ENCODE measurements at places on chromosomes 12 and 14.

DNA sequence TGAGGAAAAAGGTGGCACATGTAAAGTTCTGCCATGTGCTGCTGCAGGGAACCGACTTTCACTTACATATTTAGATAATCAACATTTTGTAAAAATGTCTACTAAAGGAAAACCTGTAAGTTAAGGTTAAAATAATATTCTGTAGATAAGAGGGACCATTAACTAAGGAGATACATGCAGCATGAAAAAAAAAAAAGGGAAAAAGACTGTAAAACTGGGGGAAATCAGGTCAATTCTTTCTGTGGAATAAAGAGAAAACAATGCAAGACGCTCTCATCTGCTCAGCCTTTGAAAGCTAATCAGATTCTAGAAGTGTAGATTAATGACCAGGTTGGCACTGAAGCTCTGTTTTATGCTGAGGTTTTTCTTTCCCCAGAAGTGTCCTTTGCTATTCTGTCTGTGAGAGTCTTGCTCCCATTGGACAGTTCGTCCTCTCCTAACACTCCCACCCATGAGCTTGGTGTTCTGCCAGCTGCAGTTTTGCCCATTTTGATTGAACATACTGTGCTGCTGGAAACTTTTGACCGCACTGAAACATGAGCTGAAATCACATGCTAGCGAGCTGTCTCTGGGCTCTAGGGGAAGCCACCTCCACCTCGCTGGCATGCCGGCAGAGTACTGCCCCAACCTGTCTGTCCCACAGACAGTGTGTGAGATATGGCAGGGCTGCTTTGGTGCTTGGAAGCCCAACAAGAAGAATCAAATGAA is 39.7 kb downstream of the PPTC7 start:
- no peak for DNase-seq

DNA sequence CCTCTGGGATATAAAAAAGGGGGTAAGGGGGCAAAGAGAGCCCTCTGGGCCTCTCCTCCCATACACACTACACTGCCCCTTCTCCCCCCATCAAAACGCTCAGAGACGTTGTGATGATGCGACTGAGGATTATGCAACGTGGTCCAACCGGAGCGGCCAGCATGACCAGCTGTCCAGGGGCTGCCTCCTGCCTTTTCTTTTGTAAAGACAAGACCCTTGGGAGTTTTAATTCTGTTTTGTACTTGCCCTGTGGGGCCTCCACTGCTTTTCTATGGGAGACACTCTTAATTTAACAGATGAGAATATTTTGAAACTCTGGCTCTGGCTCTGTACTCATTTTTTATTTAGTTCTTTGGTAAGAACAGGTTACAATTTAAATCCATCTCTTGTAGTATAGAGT is 7.2 kb downstream of the MBD6 start:
- no peak for DNase-seq

GRCh38 chr12:14936224-14936861 is 2.0 kb downstream of the ERP27 start:
- no peak for DNase-seq

DNA sequence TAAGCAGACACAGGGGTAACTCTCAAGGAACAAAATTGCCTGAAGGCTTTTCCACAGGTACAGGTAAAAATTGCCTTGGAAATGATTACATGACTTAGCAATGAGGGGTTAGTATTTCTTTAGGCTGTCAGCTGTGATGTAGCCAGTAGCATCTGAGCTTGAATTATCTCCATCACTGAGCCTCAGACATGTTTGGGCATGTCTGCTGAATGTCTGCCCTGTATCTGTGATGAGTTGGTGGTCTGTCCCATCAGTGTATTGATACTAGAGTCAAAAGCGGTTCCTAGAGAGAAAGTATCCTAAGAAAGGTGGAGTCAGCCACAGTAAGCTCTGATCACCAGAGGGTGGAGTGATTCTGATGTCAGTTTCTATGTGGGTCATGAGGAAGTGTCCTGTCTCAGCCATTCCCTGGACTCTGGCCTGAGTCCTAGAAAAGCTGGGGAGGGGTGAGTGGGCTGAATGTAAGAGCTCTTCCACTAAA is 16.3 kb downstream of the AKAP6 start:
- DNase-seq, result no peak

DNA sequence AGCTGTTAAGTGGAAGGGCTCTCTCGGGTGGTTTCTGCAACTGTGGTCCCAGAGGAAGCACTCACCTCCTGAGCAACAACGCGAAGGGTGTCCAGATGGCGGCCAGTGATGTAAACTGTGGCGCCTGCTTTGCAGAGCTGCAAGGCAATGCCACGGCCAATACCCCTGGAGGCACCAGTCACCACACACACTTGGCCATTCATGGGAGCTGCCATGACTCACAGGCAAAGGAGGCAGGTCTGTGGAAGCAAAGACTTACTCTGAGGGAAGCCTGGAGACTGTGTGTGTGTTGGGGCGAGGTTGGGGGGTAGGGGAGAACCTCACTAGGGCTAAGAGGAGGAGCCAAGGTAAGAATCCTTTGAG is 707 bp downstream of the DHRS1 start:
- no peak for DNase-seq
